Fibroblast of skin of scalp (primary cell): ENCODE measurements at places on chromosomes 12 and 14.

- DNase-seq, result no peak
Observed at GRCh38 chr12:122732170-122732569, 1.5 kb upstream of the HCAR1 start.

GRCh38 chr12:93979189-93979588, 169.2 kb upstream of the PLXNC1 start:
- DNase-seq, result no peak

DNA sequence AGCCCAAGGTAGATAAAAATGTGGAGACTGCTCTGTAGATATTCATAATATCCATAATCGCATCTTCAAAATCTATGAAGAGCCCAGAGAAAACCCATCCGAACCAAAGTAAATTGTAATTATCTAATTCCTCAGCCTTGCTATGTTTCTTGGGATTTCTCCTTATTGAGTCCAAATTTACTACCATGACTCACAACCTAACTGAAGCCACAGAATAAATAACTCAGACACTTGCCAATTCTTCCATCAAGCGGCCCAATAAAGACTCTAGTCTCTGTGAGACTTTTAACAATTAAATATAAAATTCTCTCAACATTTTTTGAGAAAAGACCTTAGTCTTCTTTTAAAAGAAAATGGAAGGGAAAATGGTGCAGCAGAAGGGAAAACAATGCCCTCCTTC, 409.8 kb downstream of the DAD1 start:
- DNase-seq, result no peak

GRCh38 chr12:32398181-32398580, 1.2 kb upstream of the FGD4 start:
- no peak for DNase-seq

- peak; percentile 34 for DNase-seq
Observed at GRCh38 chr14:24879661-24880386, 170.1 kb downstream of the STXBP6 start.

GRCh38 chr14:105448706-105449111, 25.9 kb upstream of the CRIP2 start:
- peak; percentile 64 for DNase-seq

DNA sequence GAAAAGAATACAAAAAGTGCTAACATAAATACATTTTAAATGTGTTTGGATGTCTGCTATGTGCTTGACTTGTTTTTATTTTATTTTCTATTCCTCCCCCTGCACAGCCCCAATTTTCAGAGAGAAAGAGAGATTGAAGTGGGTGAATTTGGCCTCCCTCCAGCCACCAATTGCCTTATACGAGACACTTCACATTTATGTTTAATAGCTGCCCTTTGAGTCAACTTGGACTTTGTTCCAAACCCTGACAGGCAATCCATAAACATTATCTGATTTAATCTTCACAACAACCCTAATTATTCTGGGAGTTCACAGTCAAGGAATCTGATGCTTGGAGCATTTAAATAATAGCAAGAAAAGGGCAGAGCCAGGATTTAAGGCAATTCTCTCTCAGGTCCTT, 161.7 kb downstream of the SLC15A4 start:
- DNase-seq, result no peak

GRCh38 chr12:92030618-92031017, 115.0 kb downstream of the BTG1 start:
- DNase-seq, result no peak

GRCh38 chr12:1474574-1475153, 119.7 kb downstream of the FBXL14 start:
- DNase-seq, result peak; percentile 97

DNA sequence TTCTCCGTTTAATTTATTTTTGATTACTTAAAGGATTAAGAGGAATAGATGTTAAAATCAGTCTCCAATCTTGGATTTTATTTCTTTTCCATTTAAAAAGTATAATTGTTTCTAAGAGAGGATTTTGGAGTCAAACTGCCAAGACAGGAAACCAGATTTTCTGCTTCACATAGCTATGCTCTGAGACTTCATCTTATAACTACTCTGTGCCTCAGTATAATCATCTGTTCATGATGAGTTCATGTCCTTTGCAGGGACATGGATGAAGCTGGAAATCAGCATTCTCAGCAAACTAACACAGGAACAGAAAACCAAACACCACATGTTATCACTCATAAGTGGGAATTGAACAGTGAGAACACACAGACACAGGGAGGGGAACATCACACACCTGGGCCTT, 9.0 kb upstream of the TAS2R31 start:
- DNase-seq, result no peak

DNA sequence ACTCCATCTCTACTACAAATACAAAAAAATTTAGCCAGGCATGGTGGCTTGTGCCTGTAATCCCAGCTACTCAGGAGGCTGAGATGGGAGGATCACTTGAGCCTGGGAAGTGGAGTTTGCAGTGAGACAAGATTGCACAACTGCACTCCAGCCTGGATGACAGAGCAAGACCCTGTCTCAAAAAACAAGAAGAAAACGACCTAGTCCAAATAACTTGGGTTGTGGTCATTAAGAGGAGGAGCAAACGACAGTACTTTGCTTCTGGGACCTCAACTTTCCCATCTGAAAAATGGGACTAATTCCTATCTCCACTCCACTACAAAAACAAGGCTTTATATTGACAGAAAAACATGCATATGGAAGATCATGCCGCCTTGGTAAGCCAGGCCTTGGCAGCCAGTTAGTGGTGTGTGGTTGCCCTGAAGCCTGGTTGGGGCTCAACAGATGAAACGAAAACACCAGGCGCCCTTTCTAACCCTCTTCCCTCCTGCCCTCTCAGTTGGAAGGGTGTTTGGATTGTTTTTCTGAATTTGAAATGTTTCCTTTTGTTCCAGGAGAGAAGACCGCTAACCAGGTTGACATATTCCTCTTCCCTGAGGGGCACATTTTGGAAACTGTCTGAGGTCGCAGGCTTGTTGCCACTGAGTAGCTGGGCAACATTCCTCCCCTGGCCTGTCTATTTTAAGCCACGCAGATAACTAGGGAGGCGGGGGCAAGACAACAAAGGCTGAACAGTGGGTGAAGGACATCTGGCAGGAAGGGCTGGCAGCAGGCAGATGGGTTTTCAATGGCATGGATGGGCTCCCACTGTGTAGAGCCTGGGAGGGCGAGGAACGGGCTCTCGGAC, 13.7 kb upstream of the VPS37B start:
- no peak for DNase-seq

DNA sequence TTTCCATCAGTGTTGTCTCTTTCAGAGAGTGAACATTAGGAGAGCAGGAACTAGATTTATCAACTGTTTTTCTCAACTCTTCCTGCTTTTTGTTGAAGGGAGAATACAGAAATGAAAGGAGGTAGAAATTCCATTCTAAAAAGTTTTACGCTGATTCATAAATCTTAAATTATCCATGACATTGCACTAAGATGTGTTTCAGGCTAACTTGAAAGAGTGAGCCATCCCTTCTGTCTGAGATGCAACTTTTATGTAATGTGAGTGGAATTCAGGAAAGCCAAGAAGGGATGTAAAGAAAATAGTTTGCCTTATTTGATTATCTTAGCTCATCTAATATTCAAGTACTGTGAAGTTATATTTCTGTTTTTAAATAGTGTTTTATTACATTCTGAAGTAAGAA, 349.5 kb upstream of the RGS6 start:
- DNase-seq, result peak; percentile 94

DNA sequence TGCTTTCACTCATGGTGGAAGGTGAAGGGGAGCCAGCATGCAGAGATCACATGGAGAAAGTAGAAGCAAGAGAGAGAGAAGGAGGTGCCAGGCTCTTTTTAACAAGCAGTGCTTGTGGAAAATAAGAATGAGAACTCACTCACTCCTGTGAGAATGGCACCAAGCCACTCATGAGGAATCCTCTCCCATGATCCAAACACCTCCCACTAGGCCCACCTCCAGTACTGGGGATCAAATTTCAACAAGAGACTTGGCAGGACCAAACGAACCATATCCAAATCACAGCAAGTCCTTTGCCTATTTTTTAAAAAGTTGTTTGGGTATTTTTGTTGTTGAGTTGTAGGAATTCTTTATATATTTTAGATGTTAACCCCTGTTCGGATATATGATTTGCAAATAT, 245.9 kb upstream of the ARID2 start:
- no peak for DNase-seq

- DNase-seq, result no peak
Observed at GRCh38 chr14:101858791-101859537, 97.5 kb downstream of the PPP2R5C start.

GRCh38 chr14:72682188-72682587, 211.7 kb downstream of the DPF3 start:
- peak; percentile 82 for DNase-seq

- DNase-seq, result no peak
Observed at GRCh38 chr14:24327303-24327702, 7.6 kb downstream of the ADCY4 start.

GRCh38 chr12:65826353-65827171, 2.3 kb downstream of the HMGA2 start:
- DNase-seq, result peak; percentile 82
